ENCODE measurements at places on chromosomes 7 and 10.

GRCh38 chr7:82507976-82508677 is 64.5 kb upstream of the CACNA2D1 start:
- DNase-seq = no peak

- DNase-seq = no peak
Measured at GRCh38 chr10:46556515-46557318, at the start of gene GPRIN2. Gene GPRIN2, minus strand, starts transcription at chr10:46556658. Its CDS starts 5,922 bp downstream, at chr10:46550736.

- DNase-seq = peak; percentile 61
Measured at GRCh38 chr7:1065585-1066241, 21.4 kb downstream of the GPR146 start.

DNA sequence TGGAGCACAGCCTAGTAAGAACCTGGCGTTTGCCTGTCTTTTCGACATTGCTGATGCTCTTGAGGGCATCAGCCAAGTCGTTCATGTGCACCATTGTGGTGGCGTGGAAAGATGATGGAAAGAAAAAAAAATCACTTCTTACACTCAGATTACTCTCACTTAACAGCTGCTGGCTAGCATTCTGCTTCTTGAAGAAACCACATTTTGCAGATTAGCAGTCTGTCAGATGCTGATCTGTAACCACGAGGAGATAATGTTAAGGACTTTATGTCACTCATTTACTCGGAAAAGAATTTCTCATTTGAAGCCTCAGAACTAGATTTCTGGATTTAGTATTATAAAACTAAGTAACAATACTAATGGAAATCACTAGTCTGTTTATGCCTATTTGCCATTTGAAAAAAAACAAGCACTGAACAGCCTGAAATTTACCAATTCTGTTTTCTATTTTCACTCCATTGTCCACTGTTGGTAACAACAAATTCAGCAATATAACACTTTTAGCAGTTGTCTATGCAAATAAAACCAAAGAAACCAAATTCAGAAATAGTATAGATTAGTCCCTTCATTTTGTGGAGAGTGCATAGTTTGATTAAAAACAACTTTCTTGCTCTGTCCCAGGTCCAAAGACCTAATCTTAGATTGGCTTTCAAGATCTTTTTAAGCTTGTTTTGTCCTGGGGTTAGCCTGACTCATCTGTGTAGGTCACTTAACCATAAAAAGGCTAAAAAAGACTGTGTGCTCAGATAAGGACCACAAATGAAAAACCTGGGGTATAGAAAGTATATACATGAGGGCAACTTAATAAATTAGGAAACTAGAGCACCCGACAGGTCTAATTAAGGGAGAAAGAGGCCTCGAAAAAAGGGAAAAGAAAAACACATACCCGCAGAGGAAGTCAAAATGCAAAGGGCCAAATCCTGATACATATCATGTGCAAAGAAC is 67.5 kb downstream of the NT5C2 start:
- peak; percentile 57 for DNase-seq

DNA sequence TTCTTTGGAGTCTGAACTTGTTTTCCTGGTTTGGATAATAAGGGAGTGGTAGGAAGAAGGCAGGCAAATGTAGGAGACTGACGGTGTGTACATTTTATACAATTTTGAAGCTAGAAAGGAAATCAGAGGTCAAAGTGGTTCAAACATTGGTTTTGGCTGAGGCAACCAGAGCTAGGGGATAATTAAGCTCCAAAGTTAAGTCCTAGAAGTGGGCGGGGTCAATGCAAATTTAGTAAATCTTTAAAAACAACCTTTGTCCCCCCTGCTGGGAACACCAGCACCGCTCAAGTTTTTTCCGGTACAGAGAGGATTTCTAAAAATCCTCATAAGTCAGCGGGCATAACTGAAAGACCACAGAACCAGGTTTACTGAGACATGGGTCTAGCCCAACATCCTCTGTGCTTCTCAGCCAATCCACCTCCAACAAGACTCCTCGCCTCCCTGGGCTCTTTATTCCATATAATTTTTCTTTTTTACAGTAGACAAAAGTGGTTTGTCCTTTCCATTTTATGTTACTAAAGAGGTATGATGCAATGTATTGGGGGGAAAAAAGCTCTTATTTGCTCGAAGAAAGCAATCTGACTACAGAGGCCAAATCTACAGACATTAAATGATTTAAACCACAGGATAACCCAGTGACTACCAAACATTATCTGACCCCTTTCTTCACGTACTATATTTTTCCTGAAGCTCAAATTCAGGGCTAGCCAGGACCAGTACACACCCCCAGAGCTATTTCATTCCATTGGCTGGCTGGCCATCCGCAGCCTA is 1.6 kb downstream of the GLUD1 start:
- peak; percentile 59 for DNase-seq

DNA sequence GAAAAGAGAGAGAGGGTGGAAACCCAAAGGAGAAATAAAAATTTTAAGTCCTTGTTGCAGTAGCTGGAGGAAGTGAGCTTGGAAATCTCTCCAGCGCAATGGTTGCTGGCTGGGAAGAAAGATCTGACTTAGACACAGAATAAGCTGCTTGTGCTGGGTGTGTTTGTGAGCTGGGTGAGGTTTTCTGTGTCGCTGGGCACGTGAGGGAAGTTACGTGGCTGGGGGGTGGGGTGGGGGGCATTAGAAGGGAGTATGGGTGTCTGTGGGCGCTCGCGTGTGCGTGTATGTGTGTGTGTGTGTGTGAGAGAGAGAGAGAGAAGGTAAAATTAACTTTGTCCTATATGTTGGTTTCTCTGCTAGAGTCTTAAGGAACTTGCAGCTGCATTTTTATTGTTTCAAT is 11.6 kb downstream of the TCF7L2 start:
- no peak for DNase-seq

GRCh38 chr7:133861876-133862275 is 265.3 kb upstream of the LRGUK start:
- DNase-seq = no peak

GRCh38 chr10:80924063-80924952 is 386.6 kb downstream of the SH2D4B start:
- peak; percentile 24 for DNase-seq

GRCh38 chr7:17054206-17054605 is 172.4 kb upstream of the AGR3 start:
- DNase-seq = no peak

DNA sequence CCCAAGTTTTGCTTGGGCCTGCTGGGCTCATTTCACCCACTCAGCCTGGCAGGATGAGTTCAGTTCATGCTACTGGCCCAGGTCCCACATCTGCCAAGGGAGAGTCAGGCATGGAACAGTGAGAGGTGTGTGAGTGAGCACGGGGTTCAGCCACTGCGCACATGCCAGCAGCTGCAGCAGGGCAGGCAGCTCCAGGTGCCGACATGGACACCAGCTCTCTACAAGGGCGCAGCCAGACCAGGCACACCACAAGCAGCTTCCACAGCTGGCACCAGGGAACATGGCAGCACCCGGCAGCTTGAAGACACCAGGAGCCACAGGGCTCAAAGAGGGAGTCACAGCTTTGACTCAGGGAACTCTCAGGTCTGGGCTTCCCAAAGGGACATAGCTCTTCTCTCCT is 938.0 kb downstream of the SORCS3 start:
- no peak for DNase-seq

GRCh38 chr10:70576803-70577517 is 25.6 kb downstream of the PRF1 start:
- peak; percentile 47 for DNase-seq

GRCh38 chr10:49005270-49005669 is 65.6 kb upstream of the LRRC18 start:
- no peak for DNase-seq

DNA sequence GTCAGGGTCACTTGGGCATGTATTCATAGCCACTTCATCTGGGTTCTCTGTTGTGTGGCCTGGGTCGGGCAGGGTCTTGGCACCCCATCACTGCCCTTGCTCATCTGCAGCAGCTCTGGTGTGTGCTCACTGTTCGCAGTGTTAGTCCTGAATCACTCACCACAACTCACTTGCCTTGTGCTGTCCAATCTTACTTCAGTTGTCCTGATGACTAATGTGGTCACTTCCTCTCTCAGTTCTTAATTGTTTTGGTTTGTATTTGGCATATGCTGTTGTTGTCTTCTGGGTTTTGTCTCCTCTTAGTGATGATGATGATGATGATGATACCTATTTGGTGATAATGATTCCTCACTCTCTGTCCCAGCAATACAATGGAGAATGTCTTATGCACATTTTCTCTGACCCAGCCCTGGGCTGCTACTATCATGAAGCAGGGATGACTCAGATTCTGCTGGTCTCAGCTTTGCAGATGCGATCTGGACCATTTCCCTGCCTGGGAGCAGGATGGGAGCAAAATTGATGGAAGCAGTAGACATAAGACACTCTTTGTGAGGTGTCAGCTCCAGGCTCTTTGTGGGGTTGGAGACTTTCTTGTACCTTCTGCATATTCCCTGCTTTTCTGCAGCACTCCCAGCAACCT is 17.0 kb downstream of the ADRA2A start:
- peak; percentile 50 for DNase-seq

DNA sequence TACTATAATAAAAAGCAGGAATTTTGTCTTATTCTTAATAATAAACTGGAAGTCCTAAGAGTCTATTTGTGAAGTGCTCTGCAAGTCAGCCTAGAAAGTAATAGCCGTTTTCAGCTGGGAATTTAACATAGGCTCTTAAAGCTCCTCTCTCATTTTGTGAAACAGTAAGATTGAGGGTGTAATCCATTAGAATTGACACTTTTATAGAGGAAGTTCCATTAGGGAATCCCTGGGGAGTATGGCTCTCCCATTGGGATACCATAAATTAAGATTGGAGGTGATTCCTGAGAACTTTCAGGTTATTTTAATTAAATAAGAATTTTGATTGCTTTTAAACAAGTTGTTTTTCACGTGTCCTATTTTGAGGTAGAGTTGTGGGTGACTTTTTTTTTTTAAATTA is 68.0 kb downstream of the EXOC4 start:
- no peak for DNase-seq

GRCh38 chr7:157684157-157684908 is 347.5 kb downstream of the DNAJB6 start:
- DNase-seq = no peak

DNA sequence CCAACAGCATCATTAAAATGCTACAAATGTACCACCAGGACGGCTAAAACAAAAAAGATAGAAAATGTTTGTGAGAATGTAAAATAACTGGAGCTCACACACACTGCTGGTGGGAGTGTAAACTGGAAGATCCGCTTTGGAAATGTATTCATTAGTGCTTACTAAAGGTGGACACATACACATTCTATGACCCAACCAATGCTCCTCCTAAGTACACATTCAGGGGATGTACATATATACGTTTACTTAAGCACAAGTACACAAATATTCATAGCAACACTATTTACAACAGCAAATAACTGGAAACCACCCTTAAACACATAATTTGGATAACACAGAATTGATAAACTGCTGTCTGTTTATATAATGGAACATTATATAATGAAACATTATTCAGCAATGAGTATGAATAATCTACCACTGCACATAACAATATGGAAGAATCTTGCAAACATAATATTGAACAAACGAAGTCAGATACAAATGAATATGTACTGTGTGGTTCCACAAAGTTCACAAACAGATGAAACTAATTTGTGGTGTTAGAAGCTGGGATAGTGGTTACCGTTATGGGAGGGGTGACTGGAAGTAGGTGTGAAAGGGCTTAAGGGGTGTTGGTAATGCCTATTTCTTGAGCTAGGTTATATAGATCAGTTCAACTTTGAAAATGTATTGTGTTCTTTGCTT is 52.1 kb downstream of the STRA8 start:
- no peak for DNase-seq

DNA sequence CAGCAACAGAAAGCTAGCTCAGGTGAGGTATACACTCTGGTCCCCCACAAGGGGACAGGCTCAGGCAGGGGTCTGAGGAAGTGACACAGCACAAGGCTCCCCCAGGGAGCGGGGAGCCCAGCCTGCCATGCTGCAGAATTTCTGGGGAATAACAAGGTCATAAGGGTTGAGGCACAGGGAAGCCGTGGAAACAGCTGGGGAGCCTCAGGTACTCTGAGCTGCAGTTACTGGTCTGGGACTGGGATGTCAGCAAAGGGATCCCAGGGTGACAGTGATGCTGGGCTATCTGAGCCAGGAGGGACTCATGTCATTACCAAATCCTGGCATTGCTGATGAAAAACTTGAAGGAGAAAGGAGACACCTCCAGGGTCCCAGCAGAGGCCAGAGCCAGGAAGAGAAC is 64.4 kb upstream of the NANOS1 start:
- DNase-seq = no peak

- no peak for DNase-seq
Measured at GRCh38 chr10:43865265-43866135, 216.8 kb upstream of the ZNF32 start.

DNA sequence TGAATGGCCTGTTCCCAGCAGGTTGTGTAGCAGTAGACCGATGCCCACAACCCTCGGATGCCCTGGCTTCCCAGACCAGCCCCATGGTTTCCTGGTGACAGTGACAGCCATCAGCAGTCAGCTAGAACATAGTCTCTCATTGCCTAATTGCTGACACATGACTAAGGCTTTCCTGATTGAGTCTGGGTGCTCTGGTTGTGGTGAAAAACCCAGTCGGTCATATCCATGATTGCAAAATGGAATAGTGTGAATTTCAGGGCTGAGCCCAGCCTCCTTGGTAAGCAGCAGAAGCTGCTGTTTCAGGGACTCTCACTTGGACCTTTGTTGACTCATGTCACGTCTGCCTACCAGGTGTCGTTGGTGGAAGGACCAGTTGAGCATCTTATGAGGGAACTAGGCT is 36.6 kb downstream of the POR start:
- peak; percentile 90 for DNase-seq

DNA sequence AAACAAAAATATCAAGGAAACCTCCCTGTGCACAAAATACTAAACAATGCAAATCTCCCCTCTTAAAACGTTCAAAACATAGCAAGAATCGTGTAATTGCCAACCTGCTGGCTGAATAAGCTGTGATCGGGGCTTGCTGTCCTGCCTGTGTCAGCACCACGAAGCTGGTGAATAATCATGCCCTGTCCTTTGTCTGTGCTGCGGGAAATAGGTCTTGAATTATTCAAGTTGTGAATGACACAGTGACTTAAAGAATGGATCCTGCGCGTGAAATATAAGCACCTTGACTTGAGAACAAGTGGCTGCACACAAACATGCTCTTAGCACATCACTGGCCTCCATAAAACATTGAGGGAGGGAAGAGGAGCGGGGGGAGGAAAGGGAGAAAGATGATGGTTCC is 130.2 kb downstream of the OAT start:
- no peak for DNase-seq

DNA sequence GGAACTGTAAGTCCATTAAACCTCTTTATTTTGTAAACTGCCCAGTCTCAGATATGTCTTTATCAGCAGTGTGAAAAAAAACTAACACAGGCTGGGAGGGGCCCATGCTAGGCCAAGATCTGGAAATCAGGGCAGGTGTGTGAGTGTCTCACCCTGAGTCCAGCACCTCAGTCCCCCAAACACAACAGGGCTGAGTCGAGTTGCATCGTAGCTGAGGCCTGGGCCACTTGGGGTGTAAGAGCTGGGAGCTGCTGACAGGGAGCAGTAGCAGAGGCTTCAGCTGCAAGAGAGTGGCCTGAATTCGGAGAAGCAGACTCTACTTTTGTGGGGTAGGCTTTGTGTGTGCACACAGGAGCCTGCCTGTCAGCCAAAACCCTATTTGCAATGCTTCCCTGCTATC is 553.1 kb downstream of the PTPRN2 start:
- DNase-seq = no peak

- DNase-seq = no peak
Measured at GRCh38 chr7:1757601-1758000, 87.5 kb downstream of the ELFN1 start.
